Lung microvascular endothelial cell (primary cell): ENCODE measurements at places on chromosomes 12 and 14.
A peak's percentile ranks its signal among the peaks of the same experiment; 100 is the strongest.

DNA sequence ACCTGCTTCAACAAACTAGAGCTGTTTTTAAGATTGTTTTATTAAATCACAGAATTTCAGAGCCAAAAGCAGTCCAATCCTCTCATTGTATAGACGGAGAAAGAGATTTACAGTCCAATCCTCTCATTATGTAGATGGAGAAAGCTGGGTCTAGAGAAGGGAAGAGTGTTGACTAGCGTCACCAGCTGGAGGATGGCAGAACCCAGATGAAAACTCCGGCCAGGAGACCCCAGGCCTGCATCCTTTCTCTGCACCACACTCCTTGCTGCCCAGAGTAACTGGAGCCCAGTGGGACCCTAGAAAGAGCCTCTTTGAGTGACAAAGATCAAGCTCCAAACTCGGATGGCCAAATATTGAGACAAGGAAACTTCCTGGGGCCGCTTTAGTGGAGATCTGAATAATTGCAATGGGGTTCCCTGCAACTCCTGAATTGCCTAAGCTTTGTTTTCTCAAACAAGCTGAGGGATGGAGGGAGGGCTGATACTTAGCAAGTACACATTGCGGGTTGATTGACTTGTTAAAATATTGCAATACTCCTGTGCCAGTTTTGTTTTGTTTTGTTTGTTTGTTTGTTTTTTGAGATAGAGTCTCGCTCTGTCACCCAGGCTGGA lies 12.5 kb downstream of the AMDHD1 start:
- DNase-seq = no peak

- peak; percentile 66 for DNase-seq
These were observed 67.0 kb downstream of the PRKCH start for GRCh38 chr14:61388173-61388975.

- DNase-seq = peak; percentile 42
These were observed 10.7 kb upstream of the KRT80 start for GRCh38 chr12:52202361-52203078.

DNA sequence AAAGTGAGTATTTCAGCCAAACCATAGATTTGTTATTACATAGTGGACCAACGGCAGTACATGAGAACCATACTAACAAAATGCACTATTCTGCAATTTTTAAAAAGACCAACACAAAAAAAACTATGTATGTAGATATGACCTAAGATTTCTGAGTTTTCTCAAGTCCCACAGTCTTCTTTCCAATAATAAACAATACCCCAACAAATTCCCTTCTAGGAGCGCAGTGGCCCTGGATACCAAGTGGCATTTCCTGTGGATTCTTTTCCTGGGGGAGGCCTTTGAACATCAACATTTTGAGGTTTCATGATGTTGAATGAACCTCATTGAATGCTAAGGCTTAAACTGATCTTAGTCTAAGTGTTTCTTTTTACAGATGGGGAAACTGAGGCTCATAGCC lies 210.5 kb downstream of the BCAT1 start:
- DNase-seq = no peak

- DNase-seq = no peak
These were observed 827 bp downstream of the ALDH2 start for GRCh38 chr12:111767362-111768158.

- no peak for DNase-seq
These were observed 31.4 kb downstream of the MAP1LC3B2 start for GRCh38 chr12:116590561-116590960.

DNA sequence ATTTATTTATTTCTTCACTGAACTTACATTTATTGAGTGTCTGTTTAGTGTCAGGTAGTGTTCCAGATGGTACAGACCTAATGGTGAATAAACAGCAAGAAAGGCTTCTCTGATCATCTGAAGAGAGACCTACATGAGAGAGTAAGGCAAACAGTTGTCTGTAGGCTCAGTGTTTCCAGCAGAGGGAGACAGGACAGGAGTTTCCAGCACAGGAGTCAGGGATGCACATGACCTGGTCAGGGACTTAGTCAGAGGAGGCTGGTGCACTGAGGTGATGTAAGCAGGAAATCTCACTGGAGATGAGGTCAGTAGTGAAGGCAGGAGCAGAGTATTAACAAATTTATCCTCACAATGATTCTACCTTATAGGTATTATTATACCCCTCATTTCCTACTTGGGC lies 233.2 kb downstream of the MDGA2 start:
- no peak for DNase-seq

DNA sequence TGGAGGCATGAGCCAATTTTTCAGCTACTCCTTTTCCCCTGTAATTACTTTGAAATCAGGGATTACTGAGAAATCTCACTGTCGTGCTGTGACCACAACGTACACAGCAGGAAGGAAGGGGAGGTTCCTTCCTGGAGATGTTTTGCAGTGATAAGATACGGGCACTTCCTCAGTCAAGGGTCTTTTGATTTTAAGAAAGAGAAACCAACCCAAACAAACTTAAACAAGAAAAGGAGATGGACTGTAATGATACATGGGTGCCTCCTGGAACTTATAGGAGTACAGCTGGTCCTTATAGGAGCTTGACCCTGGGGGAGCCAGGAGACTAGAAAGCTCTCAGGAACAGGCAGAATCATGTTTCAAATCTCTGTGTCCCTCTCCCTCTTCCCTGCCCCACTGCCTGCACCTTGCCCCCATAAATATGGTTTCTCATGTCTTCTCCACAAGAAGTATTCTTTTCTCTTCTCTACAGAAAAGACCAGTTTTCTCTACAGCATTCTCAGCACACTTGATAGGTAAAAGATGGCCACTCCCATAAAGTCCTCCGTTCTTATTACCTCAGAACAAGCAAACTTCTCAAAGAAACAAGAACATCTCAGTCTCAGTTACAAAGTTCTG lies 281.1 kb upstream of the AMIGO2 start:
- DNase-seq = peak; percentile 89

- peak; percentile 97 for DNase-seq
These were observed 92.7 kb downstream of the LRRC74A start for GRCh38 chr14:76918782-76919394.

DNA sequence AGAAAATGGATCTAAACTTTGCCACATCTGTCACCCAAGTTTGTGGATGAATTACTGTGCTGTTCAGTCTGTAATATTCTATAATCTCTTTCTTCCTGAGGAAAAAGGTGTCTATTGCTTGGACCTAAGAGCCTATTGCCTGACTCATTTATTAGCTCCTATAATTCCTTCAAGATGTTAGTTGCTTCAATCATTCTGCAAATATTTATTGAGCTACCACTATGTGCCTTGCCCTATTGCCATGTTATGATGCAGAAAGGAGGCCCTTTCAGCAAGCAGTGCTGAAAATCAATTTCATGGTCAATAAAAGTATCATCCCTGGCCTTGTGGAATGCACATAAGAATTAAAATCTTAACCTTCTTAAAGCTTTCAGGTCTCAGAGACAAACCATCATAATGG lies 113.6 kb downstream of the CCER1 start:
- DNase-seq = no peak

GRCh38 chr14:43155258-43155657 lies 1351.8 kb downstream of the FSCB start:
- DNase-seq = no peak

DNA sequence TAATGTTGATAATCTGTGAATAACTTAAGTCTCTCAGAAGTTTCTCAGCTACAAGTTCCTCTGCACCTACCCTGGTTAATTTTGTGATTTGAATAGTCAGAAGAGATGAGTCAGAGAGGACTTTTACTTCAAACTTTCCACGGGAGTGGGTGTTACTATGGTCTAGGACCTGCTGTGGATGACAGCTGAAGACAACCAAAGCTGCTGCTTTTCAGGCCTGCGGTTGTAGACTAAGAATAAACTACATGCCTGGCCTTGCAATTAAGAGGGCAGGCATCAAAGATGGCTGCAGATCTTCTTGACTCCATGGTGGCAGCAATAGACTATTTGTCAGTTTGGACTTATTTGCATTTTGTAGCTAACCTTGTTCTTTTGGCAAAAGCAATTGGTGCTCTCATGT lies 227.1 kb upstream of the KRR1 start:
- DNase-seq = no peak

DNA sequence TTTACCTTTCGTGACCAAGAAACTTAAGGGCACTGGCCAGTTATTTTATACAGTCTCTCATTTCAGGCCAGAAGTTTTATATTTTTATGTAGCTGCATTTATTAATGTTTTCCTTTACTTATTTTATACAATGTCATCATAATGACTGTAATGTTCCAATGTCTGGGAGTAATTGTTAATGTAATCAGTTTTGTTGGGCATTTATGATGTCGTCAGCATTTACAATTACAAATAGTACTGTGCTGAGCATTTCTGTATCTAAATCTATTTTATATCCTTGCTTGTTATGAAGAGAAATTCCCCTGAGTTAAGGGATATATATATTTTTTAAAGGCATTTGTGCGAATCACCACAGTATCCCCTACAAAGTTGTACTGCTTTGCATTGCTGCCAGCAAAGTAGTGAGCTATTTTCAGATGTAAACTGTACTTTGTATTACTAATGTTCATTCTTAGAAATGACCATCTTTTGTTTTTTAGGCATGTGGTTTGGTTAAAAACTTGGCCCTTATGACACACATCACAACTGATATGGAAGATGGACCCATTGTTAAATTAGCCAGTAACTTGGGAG lies 74.4 kb downstream of the POLR3B start:
- DNase-seq = no peak

DNA sequence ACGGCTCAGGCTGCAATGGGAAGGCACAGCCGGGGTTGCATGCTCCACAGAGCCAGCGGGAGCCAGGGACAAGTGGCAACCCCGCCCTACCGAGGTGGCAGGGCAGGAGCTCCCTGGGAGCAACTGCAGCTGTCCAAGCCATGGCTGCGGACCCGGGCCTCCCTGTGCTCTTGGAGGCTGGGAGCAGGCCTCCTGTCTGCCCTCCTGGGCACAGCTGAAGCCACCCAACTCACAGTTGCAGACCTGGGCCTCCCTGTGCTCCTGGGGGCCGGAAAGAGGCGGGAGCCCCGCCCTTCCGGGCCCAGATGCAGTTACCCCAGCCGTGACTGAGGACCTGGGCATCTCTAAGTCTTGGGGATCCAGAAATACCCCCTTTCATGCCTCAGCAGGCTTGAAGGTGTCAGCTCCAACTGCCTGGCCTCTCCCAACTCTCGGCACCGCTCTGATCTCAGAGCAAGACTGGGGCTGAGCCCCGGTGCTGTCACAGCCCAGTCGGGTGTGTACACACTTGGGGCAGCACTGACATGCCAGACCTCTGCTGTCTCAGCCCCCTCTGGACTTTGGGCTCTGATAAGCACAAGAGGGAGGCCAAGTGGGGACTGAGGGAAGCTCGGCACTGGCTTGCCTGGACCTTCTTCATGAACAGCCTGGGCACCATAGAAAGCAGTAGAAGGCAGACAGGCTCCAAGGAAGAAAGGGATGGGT lies 7.5 kb upstream of the RASSF9 start:
- no peak for DNase-seq

DNA sequence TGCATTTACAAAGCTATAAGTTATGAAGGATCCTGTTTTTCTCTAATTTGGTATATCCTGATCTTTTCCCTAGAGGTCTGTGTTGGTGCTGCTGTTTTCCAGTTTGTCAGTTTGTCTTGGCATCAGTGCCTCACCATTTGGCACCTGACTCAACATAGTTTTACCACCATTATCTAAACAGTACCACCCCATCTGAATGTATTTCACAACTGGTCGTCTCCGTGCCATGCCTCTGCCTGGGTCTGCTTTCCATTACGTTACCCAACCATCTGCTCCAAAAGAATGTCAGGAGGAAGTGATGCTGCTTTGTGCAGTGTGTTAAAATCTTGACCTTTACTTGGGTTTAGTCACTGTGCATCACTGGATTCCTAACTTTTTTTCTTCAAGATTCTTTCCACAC lies 129.3 kb upstream of the RASSF8 start:
- DNase-seq = peak; percentile 92

DNA sequence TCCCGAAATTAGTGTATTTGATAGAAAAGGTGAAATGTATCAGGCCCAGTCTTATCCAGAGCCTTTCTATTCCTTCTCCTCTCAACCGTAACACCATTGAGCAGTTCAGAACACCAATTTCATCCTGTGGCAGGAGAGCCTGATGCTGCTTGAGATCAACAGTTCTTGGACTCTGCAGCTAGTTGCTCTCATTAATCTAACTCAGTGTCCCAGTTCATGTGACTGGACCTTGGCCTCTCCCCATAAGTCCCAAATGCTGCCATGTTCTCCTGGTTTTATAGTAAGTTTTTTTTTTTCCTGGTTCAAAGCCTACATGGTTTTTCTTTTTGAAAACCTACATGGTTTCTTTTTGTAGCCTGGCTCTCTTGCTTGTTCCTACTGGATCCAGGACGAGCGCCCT lies 293.9 kb downstream of the ITPR2 start:
- DNase-seq = no peak

DNA sequence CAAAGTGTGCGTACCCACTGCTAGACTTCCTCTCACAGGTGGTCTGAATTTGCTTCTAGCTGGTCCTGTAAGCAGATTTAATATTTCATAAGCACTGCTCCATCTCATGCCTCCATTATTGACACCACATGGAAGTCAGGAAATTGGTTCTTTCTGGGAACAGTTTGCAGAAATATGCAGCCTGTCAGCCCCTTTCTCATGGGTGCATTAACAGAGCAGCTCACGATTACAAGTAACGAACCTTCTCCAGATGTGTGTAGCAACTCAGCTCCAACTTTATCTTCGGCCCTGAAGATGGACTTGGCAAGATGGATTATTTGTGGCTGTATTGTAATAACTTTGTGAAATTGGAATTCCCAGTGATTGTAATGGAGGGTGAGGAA lies 214.5 kb upstream of the DDHD1 start:
- no peak for DNase-seq

DNA sequence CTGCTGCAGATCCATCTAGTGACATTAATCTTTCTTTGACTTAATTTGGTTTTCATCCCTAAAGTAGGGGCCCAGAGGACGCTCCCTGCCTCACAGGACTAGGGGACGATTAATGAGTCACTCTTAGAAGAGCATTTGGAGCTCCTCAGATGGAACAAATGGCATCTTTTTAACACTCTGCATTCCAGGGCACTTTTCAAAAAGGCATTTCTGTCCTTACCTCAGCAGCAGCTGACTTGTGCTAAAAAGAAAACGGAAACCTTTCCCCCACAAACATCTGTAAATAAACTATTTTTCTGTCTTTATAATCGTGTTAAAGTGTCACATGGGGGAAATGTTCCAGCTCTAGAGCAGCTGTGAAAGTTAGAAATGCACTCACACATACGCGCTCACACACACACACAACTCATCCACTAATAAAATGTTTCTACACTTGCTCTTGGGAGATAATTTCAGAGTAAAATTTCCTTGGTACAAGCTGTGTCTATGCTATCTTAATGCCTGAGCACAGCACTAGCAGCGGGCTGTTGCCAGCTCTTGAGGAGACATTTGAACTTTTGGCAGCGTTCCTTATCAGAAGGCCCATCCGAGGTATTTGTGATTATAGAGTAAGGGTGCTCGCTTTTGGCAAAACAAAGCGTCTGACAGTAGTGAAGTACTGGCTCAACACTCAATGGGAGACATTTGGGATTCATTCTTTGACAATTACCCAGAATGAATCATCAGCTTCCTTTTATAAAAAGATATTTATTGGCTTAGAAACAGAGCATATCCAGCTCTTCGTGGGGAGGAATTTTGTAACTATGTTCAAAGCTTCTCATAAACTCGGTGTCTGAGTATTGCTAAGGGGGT lies 141.3 kb downstream of the PLXNC1 start:
- DNase-seq = peak; percentile 60

GRCh38 chr14:102593061-102593824 lies 794 bp downstream of the RCOR1 start:
- peak; percentile 64 for DNase-seq

GRCh38 chr14:39991041-39991440 lies 558.8 kb upstream of the FBXO33 start:
- no peak for DNase-seq

- no peak for DNase-seq
These were observed 54.3 kb upstream of the SRSF5 start for GRCh38 chr14:69712599-69713088.

- DNase-seq = peak; percentile 34
These were observed at the start of gene NFE2 for GRCh38 chr12:54300732-54301427. Gene NFE2, minus strand, starts transcription at chr12:54301015. Its CDS starts 5,767 bp downstream, at chr12:54295248.
